ENCODE measurements at places on chromosomes 7 and 10.

- no peak for DNase-seq
These were observed 22.2 kb upstream of the PAX2 start for GRCh38 chr10:100723180-100723579.

DNA sequence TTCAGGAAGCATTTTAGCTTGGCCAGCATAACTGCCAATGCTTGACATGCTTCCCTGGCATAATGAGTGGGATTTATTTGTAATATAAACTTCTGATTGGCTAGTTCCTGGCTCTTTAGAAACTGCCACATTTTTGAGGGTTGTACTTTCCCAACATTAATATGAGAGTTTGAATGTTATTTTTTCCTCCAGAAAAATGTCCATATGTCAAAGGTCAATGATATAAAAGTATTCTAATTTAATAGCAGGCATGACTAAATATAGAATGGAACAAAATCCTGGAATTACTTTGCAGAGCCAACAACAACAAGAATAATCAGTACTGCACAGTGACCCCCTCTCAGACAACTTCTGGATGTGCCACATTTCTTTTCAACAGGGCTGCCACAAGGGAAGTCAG, 352.6 kb downstream of the PRPF18 start:
- no peak for DNase-seq

DNA sequence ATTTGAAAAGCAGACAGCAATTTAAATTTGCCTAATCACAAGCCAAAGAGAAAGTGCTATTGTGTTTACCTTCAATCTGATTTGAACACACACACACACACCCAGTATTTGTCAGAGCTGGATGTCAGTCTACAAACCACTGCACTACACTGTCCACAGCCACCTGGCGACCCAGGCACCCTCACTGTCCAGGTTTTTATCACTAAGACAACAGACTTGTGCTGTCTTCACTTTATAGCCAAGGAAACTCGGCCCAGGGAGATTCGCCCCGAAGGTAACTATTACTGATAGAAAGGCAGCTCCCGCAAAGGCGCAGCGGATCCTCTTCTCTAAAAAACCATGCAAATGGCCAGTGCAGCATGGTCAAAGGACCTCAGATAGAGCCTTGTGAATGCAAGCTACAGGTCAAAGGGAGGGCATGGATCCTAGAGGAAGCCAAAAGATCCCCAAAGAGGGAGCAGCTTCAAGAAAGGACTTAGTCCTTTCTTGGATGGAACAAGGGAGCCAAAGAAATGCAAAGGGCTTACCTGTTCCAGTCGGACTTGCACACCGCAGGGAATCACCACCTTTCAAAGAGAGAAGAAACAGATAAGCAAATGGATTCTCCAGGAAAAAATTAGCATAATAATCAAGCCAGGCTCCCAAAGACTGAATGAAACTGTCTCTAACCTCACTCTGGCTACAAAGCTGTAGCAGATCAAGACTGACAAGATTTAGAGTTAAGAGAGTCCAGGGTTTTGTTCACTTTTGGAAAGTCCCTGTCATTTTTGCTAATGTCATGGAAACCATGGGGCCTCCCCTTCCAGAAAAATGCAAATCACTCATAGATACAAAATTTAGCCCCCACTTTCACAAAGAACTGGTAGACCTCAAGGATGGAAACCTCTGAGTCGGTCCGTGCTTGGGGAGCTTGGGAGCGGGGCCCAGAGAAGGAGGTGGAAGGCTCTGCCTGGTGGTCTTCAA, 101.1 kb downstream of the TNS3 start:
- DNase-seq, result no peak

DNA sequence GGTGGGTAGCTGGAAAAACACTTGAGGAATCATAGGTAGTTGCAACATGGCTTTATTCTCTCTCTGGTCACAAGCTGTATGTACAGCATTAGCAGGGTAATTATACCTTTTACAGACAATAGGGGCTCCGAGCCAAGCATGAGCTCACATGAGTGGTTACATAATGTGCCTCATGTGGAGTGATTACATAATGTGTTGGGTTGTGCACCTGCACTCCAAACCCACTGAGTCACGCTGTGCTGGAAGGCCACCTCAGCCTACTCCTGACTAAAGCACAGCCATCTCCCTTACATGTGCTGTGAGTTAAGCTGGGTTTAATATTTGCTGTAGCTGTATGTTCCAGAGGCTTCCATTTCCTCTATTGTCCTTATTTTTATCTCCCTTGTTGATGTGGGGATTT, 348.7 kb upstream of the SEMA3C start:
- DNase-seq, result no peak

DNA sequence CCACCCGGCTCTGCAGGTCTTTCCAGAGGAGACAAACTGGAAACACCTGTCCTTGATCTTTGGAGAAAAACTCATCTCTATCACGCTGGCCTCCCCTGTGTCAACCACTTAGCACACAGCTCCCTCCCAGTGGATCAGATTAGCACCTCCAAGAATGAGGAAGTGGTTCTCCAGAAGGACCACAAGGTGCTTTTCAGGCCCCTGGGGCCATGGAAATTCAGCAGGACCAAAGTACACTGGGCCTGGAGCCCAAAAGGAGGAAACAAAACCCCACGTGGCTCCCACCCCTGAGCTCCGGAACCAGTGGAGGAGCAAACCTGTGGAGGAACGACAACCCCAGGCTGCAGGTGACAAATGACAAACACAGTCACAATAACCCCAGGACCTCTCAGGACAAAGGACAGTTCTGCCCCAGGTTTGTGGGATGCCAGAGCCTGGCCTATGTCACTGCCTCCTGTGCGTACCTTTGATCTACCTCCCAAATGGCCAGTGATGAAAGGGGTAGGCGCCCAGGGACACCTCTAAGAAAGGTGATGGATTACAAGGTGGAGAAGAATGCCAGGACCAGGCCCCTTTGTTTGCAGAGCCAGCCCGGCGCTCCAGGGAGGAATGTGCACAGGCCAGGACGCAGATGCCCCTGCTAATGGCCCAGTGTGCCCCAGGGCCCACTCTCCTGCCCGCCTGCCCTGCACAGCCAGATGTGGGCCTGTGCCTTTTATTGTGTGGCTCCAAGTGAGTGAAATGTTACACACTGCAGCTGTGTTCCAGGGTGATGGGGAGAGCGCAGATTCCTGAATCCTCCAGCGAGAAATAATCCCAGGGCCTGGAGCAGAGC, 5.7 kb downstream of the TNS3 start:
- DNase-seq, result no peak

GRCh38 chr7:105478606-105479005, 43.5 kb downstream of the PUS7 start:
- no peak for DNase-seq

DNA sequence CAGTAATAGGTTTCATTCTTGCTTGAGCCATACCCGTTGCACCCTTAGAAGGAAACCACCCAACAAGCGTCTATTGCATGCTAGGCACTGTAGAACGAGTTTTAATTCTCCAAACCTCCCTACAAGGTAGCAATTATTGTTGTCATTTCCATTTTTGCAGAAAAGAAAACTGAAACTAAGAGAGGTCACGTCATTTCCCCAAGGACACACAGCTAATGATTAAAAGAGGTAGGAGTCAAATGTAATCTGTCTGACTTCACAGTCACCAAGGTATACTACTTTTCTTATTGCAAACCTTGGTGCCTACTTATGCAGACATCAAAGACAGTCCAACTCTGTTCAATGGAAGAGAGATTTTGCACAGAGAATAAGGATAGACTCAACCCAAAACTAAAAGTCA, 49.1 kb upstream of the C1QL3 start:
- DNase-seq, result no peak

- DNase-seq, result no peak
These were observed 62.9 kb upstream of the MKRN1 start for GRCh38 chr7:140542228-140542603.
